Airway epithelial cell (primary cell): ENCODE measurements at places on chromosomes 12 and 14. TPM values are rescaled to one million over a fixed set of nuclear protein-coding genes. Genes with fewer than 3 reads are reported as not detected.

Gene TMEM263
- 22.0 and 27.6 TPM in 2 replicates for total RNA-seq

Gene ACSS3
- 0.21 TPM in 1 of 2 replicates, not detected in the other for total RNA-seq

Gene RIPK3
- total RNA-seq: 5.4 and 6.0 TPM in 2 replicates

Gene ASPG
- 1.8 TPM in 1 of 2 replicates, not detected in the other for total RNA-seq

Gene FOXM1
- total RNA-seq: 20.9 and 33.9 TPM in 2 replicates

Gene ANG
- total RNA-seq: 1.5 and 5.4 TPM in 2 replicates

Gene VWF
- 0.33 and 0.56 TPM in 2 replicates for total RNA-seq

Gene ZNF10
- total RNA-seq: 1.4 and 3.3 TPM in 2 replicates

Gene PSMB11
- not detected in 2 replicates for total RNA-seq

Gene RPGRIP1
- not detected in 2 replicates for total RNA-seq

Gene BLOC1S1
- total RNA-seq: 108 and 152 TPM in 2 replicates

Gene ESRRB
- 0.21 TPM in 1 of 2 replicates, not detected in the other for total RNA-seq

Gene KRT80
- total RNA-seq: 6.5 and 7.3 TPM in 2 replicates

Gene ARHGEF25
- 0.19 and 0.99 TPM in 2 replicates for total RNA-seq

Gene KRT78
- total RNA-seq: 2.2 and 3.9 TPM in 2 replicates

Gene TEX22
- total RNA-seq: 0.07 TPM in 1 of 2 replicates, not detected in the other

Gene VSX2
- total RNA-seq: not detected in 2 replicates

Gene DIP2B
- total RNA-seq: 26.0 and 31.2 TPM in 2 replicates

Gene RTN1
- 0.98 TPM in 1 of 2 replicates, not detected in the other for total RNA-seq

Gene TMTC2
- total RNA-seq: 5.4 and 6.0 TPM in 2 replicates

Gene ZNF891
- 0.37 and 0.42 TPM in 2 replicates for total RNA-seq

Gene OTOGL
- not detected in 2 replicates for total RNA-seq

Gene CSRP2
- 31.9 and 39.0 TPM in 2 replicates for total RNA-seq

Gene CACNA1C
- total RNA-seq: not detected in 2 replicates

Gene FAM222A
- 0.46 and 0.63 TPM in 2 replicates for total RNA-seq
